Panc1 (cell line): ENCODE measurements at places on chromosomes 6 and 20. TPM values are rescaled to one million over a fixed set of nuclear protein-coding genes. Genes with fewer than 3 reads are reported as not detected.

NOTCH4 gene
- total RNA-seq: 2.0 TPM

HTR1E gene
- not detected for total RNA-seq

SLC16A10 gene
- 0.18 TPM for total RNA-seq

RBPJL gene
- total RNA-seq: 0.18 TPM

HAO1 gene
- 0.13 TPM for total RNA-seq

GDAP1L1 gene
- total RNA-seq: not detected

RNF5 gene
- total RNA-seq: 82.3 TPM

DNA sequence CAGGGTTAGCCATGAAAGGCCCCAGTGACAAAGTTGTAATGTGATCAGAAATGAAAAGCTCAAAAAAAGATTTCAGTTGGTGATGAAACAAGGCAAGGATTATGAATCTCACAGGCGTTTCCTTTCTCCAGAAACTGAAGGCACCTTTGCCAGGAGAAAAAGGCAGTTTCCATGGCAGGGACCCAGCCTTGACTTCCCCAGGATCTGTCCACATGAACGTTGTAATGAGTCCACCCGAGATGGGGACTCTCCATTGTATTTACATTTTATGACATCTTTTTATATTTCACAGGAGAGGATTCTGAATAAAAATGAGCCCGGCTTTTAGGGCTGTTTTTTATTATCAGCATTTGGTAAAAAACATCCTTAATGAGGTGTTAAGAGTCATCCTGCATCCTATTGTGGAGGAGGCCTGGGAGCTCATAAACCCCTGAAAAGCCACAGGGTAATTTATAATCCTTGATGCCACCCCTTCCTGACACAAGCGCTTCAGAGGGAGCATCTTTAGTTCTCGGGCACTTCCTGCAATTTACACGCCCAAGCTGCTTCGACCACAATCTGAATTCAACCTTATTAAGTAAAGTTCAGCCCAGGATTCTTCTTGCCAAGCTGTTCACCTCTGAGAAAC lies 74.1 kb upstream of the SALL4 start:
- no peak for DNase-seq
- H3K4me1 ChIP-seq: peaks cover 6% of the 10 kb centered on the region
- no peaks in the 10 kb centered on the region for H3K36me3 ChIP-seq
- H3K27ac ChIP-seq: peak overlapping the region; percentile 20; the same call in 1 of the 2 replicates
- no peaks in the 10 kb centered on the region for H3K27me3 ChIP-seq

- no peak overlapping the region for H3K27ac ChIP-seq
- H3K4me1 ChIP-seq: no peaks in the 10 kb centered on the region; the same call in 1 of the 2 replicates
- DNase-seq: no peak
- H3K36me3 ChIP-seq: peaks cover 11% of the 10 kb centered on the region
- H3K27me3 ChIP-seq: no peaks in the 10 kb centered on the region
These were observed 30.6 kb downstream of the MTHFD1L start for GRCh38 chr6:150895928-150896632.

- H3K27ac ChIP-seq: no peak overlapping the region
- H3K4me1 ChIP-seq: no peaks in the 10 kb centered on the region
- no peaks in the 10 kb centered on the region; the same call in 1 of the 2 replicates for H3K36me3 ChIP-seq
- H3K27me3 ChIP-seq: peaks cover 2% of the 10 kb centered on the region; the same call in 1 of the 2 replicates
These were observed 155.1 kb upstream of the ENPP5 start for GRCh38 chr6:46325561-46326530.

GRCh38 chr20:13554076-13554475 lies 84.7 kb downstream of the TASP1 start:
- H3K4me1 ChIP-seq: no peaks in the 10 kb centered on the region
- no peak overlapping the region for H3K4me3 ChIP-seq
- no peaks in the 10 kb centered on the region for H3K27me3 ChIP-seq
- DNase-seq: no peak
- no peaks in the 10 kb centered on the region for H3K36me3 ChIP-seq

GRCh38 chr6:169968541-169969270 lies 217.3 kb downstream of the ERMARD start:
- no peak overlapping the region for H3K27ac ChIP-seq
- no peaks in the 10 kb centered on the region for H3K4me1 ChIP-seq
- H3K27me3 ChIP-seq: no peaks in the 10 kb centered on the region; the same call in 1 of the 2 replicates

GRCh38 chr6:101490857-101491256 lies 97.3 kb downstream of the GRIK2 start:
- no peaks in the 10 kb centered on the region for H3K36me3 ChIP-seq
- no peak overlapping the region for H3K4me3 ChIP-seq
- H3K4me1 ChIP-seq: no peaks in the 10 kb centered on the region; the same call in 1 of the 2 replicates
- no peaks in the 10 kb centered on the region for H3K27me3 ChIP-seq
- no peak for DNase-seq

DNA sequence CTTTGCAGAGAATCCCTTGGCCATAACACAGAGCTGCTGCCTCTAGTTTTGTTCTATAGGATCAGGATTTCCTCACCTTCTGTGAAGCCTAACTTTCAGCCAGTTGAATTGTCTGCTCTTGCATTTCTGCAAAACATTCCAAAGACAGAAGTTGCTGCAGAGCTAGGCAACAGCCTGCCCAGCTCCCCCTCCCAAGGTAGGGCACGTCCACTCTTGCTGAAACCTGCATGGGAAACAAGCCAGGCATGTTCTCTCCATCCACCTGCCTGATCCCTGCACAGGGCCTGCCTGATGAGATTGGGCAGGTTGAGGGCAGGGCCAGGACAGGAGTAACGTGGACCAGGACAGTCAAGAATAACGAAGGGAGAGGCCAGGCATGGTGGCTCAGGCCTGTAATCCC lies 58.9 kb upstream of the NAA20 start:
- H3K27me3 ChIP-seq: no peaks in the 10 kb centered on the region
- no peak overlapping the region for H3K4me3 ChIP-seq
- no peak for DNase-seq

GRCh38 chr6:162109480-162110050 lies 618.0 kb downstream of the PRKN start:
- no peaks in the 10 kb centered on the region for H3K36me3 ChIP-seq
- no peak overlapping the region for H3K4me3 ChIP-seq
- H3K27ac ChIP-seq: no peak overlapping the region
- no peaks in the 10 kb centered on the region for H3K4me1 ChIP-seq
- no peak for DNase-seq
- H3K27me3 ChIP-seq: no peaks in the 10 kb centered on the region

DNA sequence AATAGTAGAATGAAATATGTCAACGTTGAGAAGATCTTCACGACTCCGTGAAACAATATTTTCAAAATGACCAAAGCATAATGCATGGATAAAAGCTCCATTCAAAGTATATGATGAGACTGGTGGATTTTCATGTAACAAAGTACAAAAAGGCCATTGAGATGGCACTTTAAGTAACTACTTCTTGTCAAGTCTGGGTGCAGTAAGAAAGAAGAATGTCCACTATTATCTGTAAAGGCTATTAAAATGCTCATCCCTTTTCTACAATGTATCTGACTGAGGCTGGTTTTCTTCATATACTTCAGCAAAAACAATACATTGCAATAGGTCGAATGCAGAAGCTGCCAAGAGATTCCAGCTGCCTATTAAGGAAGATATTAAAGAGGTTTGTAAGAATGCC lies 457.4 kb downstream of the PKHD1 start:
- H3K4me3 ChIP-seq: no peak overlapping the region
- DNase-seq: no peak
- no peaks in the 10 kb centered on the region for H3K4me1 ChIP-seq
- H3K36me3 ChIP-seq: no peaks in the 10 kb centered on the region
- H3K27ac ChIP-seq: no peak overlapping the region

DNA sequence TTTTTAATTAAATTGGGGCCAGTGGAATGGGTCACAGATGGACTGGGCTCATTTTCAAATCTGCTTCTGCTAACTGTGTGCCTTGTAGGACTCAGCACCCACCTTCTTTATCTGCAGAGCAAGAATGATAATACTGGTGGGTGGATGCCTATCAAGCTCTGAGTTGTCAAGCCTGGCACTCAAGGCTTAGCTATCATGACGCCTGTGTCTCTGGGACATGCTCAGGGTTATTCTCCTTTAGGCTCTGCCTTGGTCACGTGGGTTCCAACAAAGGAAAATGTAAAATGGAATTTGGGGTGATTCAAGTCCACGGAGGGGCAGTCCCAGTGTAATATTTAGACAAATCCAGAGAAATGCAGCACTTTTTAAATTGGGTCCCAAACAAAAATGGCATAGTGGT lies 202.3 kb downstream of the TSHZ2 start:
- DNase-seq: no peak
- no peak overlapping the region for H3K4me3 ChIP-seq
- peaks cover 10% of the 10 kb centered on the region for H3K27me3 ChIP-seq
- H3K27ac ChIP-seq: no peak overlapping the region
- no peaks in the 10 kb centered on the region; the same call in 1 of the 2 replicates for H3K36me3 ChIP-seq
- no peaks in the 10 kb centered on the region for H3K4me1 ChIP-seq

DNA sequence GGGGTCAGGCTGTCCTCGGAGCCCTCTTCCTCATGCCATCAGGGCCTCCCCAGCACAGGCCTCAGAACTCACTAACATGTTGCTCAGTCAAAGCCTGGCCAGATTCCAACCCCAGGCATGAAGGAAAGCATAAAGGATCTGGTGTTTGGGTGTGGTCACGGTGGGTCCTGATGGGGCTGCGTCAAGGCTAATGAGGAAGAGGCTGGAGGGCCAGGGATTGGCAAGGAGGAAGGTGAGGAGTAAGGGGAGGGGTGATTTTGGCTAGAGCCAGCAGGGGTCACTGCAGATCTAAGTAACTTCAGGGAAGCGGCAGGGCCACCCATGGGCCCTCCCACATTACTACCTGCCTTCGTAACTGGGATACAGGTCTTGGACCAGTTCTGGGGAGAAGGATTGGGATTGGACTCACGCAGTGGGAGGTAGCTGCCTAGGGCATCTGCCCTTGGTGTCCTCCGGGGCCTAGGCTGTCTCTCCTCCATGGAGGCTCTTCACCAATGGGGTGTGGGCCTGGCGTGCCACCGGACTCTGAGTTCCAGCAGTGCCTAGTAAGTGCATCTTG lies 36.2 kb upstream of the MRPS18A start:
- DNase-seq: no peak
- no peaks in the 10 kb centered on the region for H3K27me3 ChIP-seq
- no peak overlapping the region for H3K4me3 ChIP-seq
- H3K4me1 ChIP-seq: no peaks in the 10 kb centered on the region

DNA sequence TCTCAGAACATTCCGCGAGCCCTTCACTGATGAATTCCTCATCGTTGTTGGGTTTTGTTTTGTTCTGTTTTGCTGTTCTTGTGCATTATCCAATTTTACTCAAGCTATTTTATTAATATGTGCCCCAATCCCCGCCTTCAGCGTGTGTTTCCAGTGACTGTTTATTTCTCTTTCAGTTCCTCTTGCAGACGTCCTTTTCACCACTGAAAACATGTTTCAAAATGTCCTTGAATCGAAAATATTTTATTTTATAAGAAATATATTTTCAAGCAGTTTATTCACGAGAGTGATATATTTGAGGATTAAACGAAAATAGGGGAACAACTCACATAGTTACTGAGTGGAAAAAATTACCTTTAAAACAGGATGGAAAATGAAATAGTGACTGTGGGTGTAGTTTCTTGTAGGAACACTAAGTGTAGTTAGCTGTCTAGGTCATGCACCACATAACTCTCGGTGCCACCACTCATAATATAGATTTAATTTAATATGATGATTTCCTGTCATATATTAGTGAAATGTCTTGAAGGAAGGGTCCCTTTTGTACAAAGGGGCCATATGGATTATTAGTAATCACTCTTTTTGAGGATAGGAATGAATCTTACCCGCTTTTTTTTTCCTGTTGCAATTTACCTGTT lies 45.3 kb upstream of the HDDC2 start:
- peaks cover 10% of the 10 kb centered on the region; the same call in 1 of the 2 replicates for H3K27me3 ChIP-seq
- no peak overlapping the region for H3K27ac ChIP-seq
- no peak for DNase-seq
- H3K4me3 ChIP-seq: no peak overlapping the region

GRCh38 chr6:101597693-101598092 lies 204.2 kb downstream of the GRIK2 start:
- H3K4me1 ChIP-seq: no peaks in the 10 kb centered on the region
- H3K27me3 ChIP-seq: no peaks in the 10 kb centered on the region
- no peaks in the 10 kb centered on the region for H3K36me3 ChIP-seq

- H3K27me3 ChIP-seq: no peaks in the 10 kb centered on the region
- H3K27ac ChIP-seq: no peak overlapping the region
These were observed 19.4 kb upstream of the MEI4 start for GRCh38 chr6:77633471-77633870.
